ENCODE measurements at places on chromosomes 5 and 9.

DNA sequence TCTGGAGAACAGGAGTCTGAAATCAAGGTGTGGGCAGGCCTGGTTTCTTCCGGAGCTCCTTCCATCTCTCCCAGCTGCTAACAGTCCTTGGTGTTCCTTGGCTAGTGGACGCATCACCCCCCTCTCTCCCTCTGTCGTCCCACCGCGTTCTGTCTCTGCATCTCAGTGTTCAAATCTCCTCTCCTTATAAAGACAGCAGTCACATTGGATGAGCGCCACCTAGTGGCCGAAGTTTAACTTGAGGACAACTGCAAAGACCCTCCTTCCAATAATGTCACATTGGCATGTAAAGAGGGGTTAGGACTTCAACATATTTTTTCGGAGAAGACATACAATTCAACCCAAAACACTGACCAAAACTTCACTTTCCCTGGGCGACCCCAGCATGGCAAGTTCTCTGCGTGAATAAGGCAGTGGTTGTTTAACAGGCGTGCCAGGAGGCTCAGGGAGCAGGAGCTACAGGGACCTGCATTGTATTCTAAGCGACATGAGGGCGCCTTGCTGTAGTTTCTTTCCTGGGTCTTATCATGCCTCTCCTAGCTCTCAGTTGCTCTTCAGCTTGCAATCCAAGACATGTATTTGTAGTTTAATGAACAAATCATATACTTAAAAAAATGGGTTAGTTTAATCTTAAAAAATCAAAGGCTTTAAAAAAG is 27.9 kb upstream of the BASP1 start:
- peak; percentile 50 for DNase-seq

- no peak for DNase-seq
These were observed 1116.0 kb upstream of the SEMA6A start for GRCh38 chr5:117690612-117691011.

- DNase-seq, result no peak
These were observed 68.4 kb downstream of the TTC39B start for GRCh38 chr9:15238646-15239045.

DNA sequence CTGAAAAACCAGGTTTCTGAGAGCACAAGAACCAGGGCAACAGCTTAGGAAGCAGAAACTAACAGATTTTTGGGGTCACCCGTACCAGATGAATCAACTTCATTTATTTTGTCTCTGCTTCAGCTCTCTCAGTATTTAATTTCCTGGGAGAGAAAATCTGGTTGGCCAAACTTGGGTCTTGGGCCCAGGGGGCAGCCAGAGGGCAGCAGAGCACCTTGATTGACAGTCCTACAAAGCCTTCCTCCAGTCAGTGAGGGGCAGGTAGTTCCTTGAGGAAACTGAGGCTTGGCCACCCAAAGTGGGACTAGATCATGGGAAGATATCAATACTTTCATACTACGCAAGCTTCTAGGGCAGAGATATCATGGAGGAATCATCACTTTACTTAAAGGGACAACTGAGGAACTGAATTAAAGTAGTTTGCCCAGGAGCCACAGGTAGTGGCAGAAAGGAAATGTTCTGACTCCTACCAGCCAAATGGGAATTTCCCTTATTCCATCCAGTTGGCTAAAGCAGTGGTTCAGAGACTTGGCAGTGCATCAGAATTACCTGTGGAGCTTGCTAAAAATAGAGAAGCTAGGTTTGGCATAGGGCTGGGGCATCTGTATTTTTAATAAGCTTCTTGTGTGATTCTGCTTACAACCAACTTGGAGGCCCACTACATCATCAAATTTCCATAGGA is 21.5 kb upstream of the ARHGAP26 start:
- peak; percentile 81 for DNase-seq

- no peak for DNase-seq
These were observed 115.5 kb upstream of the RANBP3L start for GRCh38 chr5:36417221-36417620.

- no peak for DNase-seq
These were observed 208.2 kb downstream of the DAB2IP start for GRCh38 chr9:121859646-121860045.

DNA sequence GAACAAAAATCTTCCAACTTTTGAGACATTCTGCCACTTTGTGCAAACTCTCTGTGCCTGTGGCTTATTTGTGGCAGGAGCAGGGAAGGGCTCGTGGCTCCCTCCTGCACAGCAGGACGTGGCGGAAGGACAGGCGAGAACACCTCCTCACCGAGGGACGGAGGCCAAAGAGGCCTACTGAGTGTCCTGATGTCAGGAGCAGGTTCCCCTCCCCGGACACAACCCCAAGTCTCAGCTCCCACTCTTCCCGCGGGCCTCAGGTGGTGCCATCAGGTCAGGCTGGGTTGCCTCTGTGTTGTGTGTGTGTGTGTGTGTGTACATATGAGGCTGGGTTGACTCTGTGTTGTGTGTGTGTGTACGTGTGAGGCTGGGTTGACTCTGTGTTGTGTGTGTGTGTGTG is 136.8 kb upstream of the LPCAT1 start:
- no peak for DNase-seq

- DNase-seq, result no peak
These were observed at the start of gene PLPP7 for GRCh38 chr9:131289301-131290035. Gene PLPP7, plus strand, starts transcription at chr9:131289723. Its CDS starts 275 bp downstream, at chr9:131289998.

DNA sequence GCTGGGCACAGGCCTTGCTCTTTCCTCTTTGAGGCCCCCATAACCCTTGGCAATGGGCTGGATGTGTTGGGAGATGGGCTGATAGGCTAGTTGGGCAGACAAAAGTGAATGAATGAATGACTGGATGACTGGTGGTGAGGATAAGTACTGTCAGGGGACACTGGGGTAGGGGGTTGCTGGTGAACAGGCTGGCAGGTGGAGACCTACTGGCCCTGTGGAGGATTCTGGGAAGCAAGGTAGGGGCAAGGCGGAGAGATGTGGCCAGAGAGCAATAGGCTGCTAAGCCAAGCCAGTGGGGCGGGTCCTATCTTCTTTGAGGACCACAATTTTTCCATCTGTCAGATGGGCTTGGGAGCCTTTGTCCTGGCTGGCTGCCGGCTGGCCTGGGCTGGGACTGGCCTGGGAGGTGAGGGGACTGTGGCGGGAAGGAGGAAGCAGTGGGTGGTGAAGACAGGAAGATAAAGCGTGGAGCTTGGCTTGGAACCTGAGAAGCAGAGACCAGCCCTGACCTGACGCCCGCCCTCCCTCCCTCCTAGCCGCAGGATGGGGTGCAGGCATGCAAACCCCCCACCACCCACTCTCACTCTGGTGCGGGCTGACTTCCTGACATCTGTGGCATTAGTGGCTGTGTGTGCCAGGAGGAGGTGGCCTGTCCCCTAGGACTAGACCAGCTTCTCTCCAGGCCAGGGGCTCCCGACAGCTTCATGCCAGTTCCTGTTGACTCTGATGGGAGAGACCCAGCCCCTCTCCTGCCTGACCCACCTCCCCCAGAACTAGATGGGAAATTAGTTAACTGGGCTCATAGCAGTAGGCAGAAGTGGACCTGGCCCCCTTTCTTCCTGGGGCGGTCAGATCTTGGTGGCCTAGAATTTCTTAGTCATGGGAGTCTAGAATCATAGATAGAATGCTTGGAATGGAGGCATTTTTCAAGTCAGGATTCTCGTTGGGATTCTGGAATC is 9.5 kb downstream of the CXXC5 start:
- no peak for DNase-seq
